Endothelial cell (in vitro differentiated cells): ENCODE measurements at places on chromosomes 6 and 20. TPM values are rescaled to one million over a fixed set of nuclear protein-coding genes. Genes with fewer than 3 reads are reported as not detected.
A peak's percentile ranks its signal among the peaks of the same experiment; 100 is the strongest.

DNA sequence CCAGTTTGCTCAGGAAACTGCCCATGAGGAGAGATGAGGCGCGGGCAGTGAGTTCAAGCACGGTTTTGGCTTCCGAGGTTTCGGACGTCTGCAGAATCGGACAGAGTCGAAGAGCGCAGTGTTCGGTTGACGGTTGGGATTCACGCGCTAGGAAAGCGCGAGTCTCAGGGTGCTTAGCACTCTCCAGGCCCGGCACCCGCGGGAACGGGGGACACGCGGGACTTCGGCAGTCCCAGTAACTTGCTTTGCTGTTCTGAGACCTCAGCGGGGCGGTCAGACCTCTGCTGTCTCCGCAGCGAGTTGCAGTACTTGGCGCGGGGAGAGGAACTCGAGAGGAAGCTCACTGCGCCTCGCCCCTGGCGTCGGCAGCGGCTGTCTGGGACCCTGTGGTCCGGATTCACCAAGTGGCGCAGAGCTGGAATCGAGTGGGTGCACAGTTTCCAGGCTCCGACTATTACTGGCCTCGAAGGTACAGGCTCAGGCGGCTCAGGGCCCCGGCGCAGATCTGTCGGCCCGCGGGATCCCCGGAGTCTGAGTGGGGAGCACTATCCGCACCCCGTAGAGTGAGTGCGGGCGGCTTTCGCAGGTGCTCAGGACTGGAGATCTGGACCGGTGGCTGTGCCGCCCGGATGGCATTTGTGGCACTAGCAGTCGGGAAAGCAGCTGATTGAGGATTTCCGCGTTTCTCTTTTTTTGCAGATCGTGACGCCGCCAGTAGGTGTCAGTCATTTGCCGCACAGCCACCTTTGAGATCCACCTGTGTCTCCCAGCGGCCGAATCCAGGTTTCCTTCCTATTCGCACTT is at the start of gene POM121L2:
POM121L2 (minus strand) TSS at position 128 of the 804 bp plus-strand sequence; CDS start at position 25, 103 bp downstream.
- H3K36me3 ChIP-seq, result no peaks in the 10 kb centered on the region
- DNase-seq, result peak; percentile 72
- H3K27me3 ChIP-seq, result peaks cover 17% of the 10 kb centered on the region
- peaks cover 5% of the 10 kb centered on the region for H3K4me1 ChIP-seq
- no peak within 1 kb of the TSS for H3K27ac ChIP-seq

DNA sequence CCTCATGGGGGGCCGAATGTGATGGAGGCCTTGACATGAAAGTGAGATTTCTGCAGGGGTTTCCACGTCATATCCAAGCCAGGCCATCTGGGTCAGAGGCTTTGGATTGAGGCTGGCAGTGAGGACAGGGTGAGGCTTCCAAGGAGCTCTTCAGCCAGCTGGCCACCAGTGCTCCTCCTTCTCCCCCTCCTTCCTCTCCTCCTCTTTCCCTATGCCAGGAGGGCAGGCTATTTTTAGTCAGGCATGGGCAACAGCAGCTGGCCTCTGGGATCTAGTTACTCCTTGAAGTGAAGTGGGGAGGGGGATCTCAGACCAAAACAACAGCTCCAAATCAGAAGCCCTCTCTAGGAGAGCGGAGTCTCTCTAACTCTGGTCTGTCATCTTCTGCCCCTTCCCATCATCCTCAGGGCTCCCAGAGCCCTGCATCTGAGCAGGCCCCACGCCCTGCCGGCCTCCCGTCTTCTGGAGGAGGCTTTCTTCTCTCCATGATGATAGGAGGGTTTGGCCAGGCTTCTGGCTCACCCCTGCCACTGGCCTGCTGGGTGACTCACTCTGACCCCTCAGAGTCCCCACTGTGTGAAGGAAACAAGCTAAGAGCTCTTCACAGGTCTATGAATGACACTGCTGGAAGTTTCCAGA is 612 bp downstream of the TNNC2 start:
- no peak overlapping the region for H3K27ac ChIP-seq
- no peak for DNase-seq
- H3K4me1 ChIP-seq, result no peaks in the 10 kb centered on the region
- no peaks in the 10 kb centered on the region for H3K36me3 ChIP-seq

The GDAP1L1 gene
- 1.7 TPM for total RNA-seq

The HCRTR2 gene
- total RNA-seq, result not detected

DNA sequence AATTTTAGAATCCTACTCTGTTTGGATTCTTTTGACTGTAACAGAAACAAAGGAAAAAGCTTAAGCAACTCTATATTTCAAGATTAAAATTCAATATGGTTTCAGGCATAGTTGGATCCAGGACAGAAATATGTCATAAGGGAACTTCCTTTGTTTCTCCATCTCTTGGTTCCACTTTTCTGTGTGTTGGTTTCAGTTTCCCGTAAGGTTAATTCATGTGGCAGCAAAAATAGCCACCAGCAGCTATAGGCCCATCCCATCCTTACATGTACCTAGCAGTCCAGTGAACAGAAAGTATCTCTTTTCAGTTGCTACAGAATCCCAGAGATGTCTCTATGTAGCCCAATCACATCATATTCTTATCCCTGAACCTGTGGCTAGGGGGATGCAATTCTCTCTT is 8.8 kb upstream of the FAM8A1 start:
- H3K4me1 ChIP-seq, result no peaks in the 10 kb centered on the region
- H3K4me3 ChIP-seq, result no peak overlapping the region
- no peaks in the 10 kb centered on the region for H3K27me3 ChIP-seq
- no peak for DNase-seq

DNA sequence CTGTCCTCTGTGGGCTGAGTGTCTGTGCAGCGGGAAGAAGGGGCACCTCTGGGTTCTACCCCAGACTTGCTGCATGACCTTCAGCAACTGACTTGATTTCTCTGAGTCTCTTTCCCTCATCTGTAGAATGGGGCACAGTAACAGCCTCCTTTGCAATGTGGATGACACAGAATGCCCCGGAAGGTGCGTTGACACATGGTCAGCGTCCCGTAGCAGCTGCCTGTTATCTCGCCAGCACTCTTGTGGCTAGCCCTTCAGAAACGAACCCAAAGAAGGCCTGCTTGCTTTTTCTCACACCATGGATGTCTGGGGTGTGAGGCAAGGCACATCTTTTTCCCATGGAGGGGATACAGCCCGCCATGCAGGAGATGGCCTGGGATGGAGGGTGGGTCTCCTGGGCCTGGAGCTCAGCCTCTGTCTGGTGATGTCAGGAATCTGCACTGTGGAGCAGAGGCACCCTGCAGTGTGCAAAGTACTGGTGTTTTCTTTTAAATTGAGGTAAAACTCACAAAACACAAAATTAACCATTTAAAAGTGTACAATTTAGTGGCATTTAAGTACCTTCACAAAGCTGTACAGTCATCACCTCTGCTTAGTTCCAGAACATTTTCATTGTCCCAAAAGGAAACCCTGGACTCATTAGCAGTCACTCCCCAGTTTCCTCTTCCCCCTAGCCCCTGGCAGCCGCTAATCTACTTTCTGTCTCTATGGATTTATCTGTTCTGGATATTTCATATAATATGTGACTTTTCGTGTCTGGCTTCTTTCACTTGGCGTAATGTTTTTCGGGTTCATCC is 59.8 kb upstream of the FAM83D start:
- peaks cover 7% of the 10 kb centered on the region for H3K27me3 ChIP-seq
- no peak for DNase-seq
- H3K36me3 ChIP-seq, result peaks cover 12% of the 10 kb centered on the region
- H3K27ac ChIP-seq, result no peak overlapping the region

The CGA gene
- not detected for total RNA-seq
